ENCODE measurements at places on chromosomes 1 and 21. TPM values are rescaled to one million over a fixed set of nuclear protein-coding genes. Genes with fewer than 3 reads are reported as not detected.

DNA sequence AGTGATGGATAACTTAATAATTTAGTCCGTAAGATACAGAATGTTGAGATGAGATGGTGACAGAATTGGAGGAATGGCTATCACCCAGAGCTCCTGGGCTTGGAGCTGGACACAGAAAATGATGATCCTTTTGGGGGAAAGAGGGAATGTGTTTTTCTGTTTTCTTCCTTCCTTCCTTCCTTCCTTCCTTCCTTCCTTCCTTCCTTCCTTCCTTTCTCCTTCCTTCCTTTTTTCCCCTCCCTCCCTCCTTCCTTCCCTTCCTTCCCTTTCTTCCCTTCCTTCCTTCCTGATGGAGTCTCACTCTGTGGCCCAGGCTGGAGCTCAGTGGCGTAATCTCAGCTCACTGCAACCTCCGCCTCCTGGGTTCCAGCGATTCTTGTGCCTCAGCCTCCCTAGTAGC lies 2.8 kb upstream of the GPR137B start:
- no peak for DNase-seq

The HSD3B1 gene
- total RNA-seq, result not detected

The AUNIP gene
- not detected for total RNA-seq

DNA sequence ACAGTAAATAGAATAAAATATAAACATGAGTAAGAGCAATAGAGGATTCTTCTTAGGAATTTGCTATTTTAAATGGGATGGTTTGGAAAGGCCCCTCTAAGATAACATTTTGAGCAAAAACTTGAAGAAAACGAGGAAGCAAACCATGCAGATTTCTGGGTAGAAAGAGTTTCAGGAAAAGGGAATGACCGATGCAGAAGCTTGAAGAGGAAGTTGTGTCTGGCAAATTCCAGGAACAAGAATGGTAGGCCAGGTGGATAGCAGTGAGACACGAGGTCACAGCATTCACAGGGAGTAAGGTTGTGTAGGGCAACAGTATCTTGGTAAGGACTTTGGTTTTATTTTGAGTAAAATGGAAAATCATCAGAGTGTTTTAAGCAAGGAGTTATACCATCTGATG lies 108.9 kb downstream of the PEX14 start:
- no peak for DNase-seq

DNA sequence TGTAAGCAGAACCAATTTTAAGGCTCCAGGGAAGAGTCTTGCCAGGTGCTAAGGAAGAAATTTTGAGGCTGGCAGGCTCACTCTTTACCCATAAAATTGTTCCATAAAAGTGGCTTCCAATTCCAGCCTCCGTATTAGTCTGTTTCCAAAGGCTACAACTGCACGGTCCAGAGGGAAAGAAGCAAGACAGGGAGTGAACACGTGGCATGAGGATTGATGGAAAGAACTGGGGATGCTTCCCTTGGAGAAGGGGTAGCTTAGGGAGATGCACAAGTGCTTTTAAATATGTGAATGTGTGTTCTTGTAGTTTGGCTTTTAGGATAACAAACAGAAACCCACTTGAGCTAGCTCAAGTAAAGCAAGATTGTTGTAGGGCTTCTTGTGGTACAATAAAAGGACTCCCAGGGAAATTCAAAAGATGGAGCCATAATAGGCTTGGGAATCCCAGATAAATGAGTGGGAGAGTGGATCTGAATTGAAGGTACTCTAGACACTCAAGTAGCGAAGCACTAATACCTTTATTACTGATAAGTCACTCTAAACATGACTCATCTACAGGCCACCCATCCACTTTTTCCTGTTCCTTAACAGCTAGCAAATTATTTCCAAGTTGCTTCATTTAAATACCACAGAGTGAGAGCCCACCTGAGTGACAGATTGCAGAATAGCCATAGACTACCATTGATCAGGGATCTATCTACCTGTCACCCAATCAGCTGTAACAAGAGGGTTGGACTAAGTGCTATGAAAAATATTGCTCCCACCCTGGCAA lies 34.8 kb upstream of the NPL start:
- no peak for DNase-seq

The GUCA2B gene
- not detected for total RNA-seq

The KRTAP7-1 gene
- not detected for total RNA-seq

The ZNF684 gene
- 1.7 TPM for total RNA-seq

The PLA2G2F gene
- total RNA-seq, result not detected

The PEAR1 gene
- total RNA-seq, result 3.8 TPM

GRCh38 chr1:76074321-76075187 lies at the start of gene ST6GALNAC3:
Gene ST6GALNAC3, plus strand, starts transcription at chr1:76074746.
- peak; percentile 74 for DNase-seq

The KCNT2 gene
- 0.12 TPM for total RNA-seq

GRCh38 chr1:113835686-113836290 lies 23.5 kb upstream of the RSBN1 start:
- no peak for DNase-seq

The KRTAP13-2 gene
- not detected for total RNA-seq

Measured in psoas muscle (tissue), 8 donors.